ENCODE measurements at places on chromosomes 1 and 21.

DNA sequence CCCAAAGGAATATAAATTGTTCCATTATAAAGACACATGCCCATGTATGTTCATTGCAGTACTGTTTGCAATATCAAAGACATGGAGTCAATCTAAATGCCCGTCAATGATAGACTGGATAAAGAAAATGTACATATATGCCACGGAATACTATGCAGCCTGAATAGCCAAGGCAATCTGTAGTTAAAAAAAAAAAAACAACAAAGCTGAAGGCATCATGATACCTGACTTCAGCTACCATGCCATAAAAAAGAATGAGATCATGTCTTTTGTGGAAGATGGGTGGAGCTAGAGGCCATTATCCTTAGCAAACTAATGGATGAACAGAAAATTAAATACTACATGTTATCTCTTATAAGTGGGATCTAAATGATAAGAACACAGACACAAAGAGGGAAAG lies 36.0 kb downstream of the GPR88 start:
- DNase-seq = no peak

DNA sequence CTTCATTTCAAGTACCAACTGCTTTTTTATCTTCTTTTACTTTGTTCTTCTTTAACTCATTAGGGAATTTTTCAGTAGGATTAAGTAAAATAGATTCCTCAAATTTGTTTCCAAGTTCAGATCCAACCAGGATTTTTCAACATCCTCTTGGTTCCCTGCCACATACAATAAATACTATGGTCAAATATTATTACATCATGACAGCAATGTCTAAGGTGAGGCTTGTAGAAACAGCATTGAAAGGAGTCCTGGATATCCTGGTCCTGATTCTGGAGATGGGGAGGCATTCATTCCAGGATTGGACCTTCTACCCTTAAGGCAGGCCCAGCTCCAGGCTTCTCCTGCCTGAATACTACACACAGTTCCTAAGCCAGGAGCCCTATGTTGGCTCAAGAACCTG lies 80.2 kb upstream of the F3 start:
- no peak for DNase-seq

DNA sequence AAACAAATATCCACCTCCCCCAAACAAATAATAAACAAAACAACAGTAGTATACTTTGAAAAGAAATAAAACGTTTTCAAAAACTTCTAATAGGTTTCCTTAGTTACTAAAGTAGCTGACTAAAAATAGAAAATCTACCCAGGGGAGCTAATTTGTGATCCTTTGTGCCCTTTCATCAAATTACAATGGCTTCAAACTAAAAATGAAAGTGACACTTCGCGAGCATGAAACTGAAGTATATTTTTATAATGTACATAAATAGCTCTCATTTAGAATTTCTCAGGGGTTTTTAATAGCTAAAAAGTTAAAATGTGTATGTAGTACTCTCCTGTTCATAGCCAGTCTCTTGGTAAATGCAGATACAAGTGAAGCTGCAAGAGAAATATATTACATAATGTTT lies 78.4 kb downstream of the BRINP3 start:
- no peak for DNase-seq

GRCh38 chr1:16625497-16626408 lies 12.4 kb upstream of the NBPF1 start:
- DNase-seq = no peak

DNA sequence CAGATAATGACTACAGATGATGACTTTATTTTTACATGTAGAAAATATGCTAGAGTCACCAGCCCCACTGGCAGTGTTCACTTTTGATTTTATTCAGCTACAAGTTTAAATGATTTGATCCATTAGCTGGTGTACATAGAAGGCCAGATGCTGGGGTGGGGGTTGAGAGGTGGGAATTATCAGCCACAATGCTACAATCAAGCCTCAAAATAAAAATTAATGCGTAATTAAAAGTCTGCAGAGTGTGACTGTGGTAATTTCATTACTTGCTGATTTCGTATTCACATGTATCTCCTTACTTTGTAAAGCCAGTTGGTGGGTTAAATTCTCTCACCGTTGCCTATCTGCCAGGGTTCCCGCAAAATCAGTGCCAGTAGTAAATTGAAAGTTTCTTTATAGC lies 109.3 kb downstream of the GALNT2 start:
- no peak for DNase-seq

- DNase-seq = peak; percentile 54
These were observed 10.8 kb upstream of the ASCL5 start for GRCh38 chr1:201137579-201138310.

- DNase-seq = no peak
These were observed 88.8 kb upstream of the PDE4B start for GRCh38 chr1:65703853-65704252.

DNA sequence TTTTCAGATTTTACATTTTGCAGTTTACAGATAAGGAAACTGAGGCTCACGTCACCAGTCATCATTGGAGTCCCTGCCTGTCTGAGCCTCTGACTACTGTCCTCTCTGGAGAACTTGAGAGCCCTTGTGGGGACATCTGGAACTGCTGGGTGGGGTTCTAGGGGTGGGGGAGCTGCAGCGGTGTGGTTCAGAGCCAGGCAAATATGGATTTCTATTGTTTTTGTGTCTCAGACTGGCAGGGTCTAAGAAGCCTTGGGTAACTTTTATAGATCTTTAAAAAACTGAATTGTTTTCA lies 46.9 kb downstream of the IER5 start:
- DNase-seq = peak; percentile 37

DNA sequence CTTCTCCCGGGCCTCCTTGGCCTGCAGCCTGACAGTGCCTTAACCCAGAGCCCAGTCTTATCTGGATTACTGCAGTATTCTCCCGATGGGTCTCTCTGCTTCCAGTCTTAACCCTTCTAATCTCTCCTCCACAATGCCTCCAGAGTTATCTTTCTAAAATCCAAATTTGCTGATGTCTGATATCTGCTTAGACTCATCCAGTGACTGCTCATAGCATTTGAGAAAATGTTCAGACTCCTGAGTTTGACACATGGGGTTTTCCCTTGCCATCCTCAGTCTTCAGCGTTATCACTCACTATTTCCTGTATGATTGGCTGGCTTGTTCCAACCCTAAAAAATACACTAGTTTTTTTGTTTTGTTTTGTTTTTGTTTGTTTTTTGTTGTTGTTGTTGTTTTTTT lies 102.0 kb downstream of the FMN2 start:
- DNase-seq = no peak

DNA sequence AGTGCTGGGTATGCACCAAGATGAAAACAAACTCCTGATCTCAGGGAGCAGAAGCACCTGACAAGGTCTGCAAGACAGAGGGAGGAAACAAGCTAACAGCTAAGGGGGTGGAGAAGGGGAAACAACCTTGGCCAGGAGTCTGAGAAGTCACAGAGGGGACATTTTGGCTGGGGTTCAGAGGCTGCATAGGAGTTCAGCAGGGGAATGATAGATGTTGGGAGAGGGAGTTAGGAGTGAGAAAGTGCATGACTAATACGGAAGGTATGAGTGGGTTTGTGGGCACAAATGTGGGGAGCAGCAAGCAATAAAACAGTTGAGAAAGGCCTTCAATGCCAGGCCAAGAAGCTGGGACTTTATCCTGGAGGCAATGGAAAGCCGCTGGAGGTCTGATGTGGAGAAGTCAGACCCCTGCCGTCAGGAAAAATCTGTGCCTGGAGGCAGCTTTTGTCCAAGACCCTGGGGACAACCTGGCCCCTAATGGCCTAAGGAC lies 16.4 kb downstream of the EPHA2 start:
- DNase-seq = peak; percentile 73

GRCh38 chr1:47460456-47460855 lies 22.6 kb downstream of the FOXD2 start:
- DNase-seq = no peak
